Small intestine (tissue), 16 donors: ENCODE measurements at places on chromosomes 2 and 18.
A peak's percentile ranks its signal among the peaks of the same experiment; 100 is the strongest.

DNA sequence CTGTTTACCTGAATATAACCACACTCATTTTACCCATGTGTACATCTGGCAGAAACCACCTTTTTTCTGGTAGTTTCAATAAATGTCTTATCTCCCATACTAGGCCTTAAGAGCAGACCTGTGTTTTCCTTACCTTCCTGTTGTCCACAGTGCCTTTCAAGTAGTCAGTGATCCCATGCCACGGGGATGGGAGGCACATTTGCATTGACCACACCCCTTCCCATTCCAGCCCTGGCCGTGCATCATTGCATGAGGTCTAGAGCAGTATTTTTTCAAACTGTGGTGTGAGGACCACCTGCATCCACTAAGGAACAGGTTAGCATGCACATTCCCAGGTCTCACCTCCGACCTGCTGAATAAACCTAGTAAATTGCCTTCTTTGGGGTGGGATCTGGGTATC, 165.2 kb upstream of the FOSL2 start:
- DNase-seq: no peak

DNA sequence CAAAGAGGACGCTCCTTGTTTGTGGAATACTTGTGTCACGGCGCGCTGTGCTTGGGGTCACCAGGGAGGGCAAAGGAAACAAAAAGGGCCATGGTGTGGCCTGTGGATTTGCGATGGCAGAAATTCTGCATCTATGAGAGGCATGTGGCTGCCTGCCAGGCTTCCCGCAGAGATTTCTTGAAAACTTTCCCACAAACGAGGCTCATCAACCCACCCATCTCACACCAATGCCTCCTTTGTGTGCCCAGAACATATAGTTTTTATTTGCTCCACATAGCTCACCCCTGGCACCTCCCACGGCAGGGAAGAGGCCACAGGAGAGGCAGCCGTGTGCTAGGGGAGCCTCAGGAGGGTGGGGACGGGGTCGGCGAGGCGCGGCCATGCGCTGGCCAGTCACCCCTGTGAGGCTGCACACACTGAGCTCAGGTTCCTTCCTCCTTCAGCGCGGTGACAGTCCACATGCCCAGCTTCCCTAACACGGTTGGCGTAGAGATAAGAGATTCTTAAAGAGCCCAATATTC, 100.3 kb downstream of the MBP start:
- no peak for DNase-seq

DNA sequence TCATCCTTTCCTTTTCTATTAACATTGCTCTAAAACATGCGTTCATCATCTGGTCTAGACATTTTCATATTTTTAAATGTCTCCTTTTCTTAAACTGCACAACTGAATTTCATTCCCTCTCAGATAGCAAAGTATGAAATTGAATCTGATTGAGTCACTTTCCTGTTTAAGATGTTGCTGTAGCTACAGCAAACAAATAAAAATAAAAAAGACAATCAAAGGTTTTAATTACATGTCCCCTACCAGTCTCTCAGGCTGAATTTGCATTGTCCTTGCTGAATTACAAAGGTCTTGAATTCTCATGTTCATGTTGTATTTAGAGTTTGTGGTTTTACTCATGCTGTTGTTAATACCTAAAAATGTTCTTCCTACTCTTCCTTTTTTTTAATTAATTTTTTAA, 537.9 kb upstream of the LRATD1 start:
- DNase-seq: no peak

DNA sequence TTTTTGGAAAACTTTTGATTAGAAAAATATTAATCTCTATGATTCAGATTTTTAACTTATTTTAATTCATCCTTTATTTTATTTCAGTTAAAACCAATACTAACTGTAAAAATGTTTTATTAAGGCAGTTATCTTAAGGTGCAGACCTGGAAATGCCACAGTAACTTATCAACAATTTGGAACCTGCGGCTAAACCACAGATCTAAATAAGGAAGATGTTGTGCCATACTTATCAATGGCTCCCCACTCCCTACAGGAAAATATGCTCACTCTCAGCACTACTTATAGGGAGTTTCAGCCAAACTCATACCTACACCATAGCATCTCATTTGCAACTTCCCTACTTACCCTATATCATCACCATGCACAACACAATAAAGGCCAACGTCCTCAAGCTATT, 226.9 kb upstream of the KYNU start:
- DNase-seq: no peak

DNA sequence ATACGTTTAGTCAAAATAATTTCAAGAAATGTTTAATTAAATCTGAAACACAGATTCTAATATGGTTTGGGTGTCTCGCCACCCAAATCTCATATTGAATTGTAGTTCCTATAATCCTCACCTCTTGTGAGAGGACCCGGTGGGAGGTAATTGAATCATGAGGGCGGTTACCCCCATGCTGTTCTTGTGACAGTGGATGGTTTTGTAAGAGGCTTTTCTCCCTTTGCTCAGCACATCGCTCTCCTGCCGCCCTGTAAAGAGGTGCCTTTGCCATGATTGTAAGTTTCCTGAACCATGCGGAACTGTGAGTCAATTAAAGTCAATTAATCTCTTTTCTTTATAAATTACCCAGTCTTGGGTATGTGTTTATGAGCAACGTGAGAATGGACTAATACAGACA, 1045.1 kb upstream of the POU3F3 start:
- DNase-seq: no peak

GRCh38 chr2:209380293-209380692, 43.6 kb upstream of the MAP2 start:
- no peak for DNase-seq

GRCh38 chr2:20225294-20226151, 593 bp upstream of the SDC1 start:
- peak; percentile 96 for DNase-seq

DNA sequence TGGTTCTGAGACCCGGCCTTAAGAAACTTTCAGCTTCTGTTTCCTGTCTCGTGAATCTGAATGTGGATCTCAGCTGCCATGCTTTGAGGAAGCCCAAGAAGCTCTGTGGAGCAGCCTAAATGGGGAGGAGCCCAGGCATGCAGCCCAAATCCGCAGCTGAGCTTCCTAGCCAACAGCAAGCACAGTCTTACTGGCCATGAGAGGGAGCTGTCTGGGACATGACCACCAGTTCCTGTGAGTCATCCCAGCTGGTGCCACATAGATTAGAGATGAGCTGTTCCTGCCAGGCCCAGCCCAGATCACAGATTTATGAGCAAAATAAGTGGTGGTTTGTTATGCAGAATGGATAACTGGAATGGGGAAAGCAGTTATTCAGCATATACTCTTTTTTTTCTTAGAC, 224.4 kb upstream of the APCDD1 start:
- DNase-seq: no peak

- no peak for DNase-seq
Observed at GRCh38 chr18:8602040-8602439, 7.2 kb upstream of the RAB12 start.

GRCh38 chr18:57475903-57476302, 40.7 kb downstream of the ONECUT2 start:
- DNase-seq: no peak

- DNase-seq: no peak
Observed at GRCh38 chr18:63784787-63785452, 9.7 kb downstream of the SERPINB7 start.

DNA sequence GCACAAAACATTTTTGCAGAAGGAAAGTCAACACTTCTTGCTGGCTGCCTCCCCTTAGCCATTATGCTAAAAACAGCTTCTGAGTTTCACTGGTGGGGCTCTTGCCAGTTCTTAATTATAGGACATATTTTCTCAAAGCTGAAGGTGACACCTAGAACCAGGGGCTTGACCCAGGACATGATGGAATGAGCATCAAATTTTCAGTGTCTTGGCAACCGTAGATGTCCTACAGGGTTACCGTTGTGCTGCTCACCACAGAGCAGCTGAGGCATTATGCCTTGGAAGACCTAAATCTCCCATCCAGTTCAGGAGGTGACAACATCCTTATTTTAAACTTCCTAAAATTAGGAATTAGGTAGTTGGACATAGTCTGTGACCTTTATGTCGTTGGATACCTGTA, 46.7 kb downstream of the TMEM185B start:
- no peak for DNase-seq

- DNase-seq: no peak
Observed at GRCh38 chr2:11786592-11786991, 40.2 kb downstream of the LPIN1 start.
